CD4-positive, alpha-beta T cell treated with Interferon alpha-2 for 1 hour (primary cell): ENCODE measurements at places on chromosomes 12 and 14.
A peak's percentile ranks its signal among the peaks of the same experiment; 100 is the strongest.

GRCh38 chr12:89185889-89186288 is 166.4 kb downstream of the DUSP6 start:
- no peak for DNase-seq

DNA sequence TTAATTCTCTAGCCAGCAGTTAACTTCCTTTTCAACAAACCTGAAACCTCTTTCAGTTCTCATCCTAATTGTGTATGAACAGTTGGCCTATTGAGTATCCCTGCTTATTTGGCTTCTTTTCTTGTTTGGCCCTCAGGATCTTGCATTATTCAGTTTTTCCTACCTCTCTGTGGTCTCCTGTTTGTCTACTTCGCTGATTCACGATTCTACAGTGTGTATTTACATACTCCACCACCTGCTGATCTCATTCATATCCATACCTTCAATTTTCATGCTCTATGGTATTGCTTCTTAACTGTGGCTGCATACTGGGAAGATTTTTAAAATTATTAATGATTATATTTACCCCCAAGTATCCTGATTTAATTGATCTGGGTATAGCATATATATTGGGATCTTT is 56.4 kb downstream of the RASSF9 start:
- DNase-seq = no peak

GRCh38 chr12:25262389-25263074 is 11.8 kb upstream of the KRAS start:
- DNase-seq = no peak

DNA sequence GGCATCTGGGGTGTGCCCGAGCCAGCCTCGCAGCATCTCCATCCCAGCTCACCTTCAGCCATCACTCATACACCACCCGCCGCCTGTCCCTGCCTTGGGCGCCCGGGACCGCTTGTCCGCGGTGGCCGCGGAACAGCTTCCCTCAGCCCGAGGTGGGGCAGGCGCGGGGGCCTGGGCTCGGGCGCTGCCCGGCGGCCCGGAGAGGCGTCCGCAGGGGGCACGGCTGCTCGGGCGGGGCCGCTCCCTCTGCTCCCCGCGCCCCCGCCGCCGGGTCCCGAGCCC is 430 bp downstream of the SLC41A2 start:
- peak; percentile 4 for DNase-seq
